Fibroblast of skin of abdomen (primary cell): ENCODE measurements at places on chromosomes 1 and 21.

DNA sequence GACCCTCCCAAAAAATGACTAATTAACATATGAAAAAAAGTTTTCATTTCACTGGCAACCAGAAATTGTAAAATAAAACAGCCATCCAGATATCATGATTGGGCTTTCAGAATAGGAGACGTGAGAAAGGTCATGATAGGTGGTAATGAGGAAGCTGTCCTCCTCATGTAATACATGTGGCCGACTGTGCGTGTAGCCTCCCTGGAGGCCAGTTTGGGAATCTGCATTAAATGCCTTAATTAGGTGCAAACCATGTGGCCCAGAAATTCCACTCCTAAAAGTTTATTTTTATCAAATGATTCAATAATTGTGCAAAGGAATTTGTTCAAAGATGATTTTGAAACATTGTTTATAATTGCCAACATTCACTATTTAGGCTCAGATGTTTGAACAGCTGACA, 127.6 kb upstream of the C1orf105 start:
- no peak for DNase-seq

- no peak for DNase-seq
These were observed 10.0 kb upstream of the LEFTY2 start for GRCh38 chr1:225950905-225951497.

GRCh38 chr1:181541947-181542346, 58.6 kb downstream of the CACNA1E start:
- DNase-seq = peak; percentile 3

DNA sequence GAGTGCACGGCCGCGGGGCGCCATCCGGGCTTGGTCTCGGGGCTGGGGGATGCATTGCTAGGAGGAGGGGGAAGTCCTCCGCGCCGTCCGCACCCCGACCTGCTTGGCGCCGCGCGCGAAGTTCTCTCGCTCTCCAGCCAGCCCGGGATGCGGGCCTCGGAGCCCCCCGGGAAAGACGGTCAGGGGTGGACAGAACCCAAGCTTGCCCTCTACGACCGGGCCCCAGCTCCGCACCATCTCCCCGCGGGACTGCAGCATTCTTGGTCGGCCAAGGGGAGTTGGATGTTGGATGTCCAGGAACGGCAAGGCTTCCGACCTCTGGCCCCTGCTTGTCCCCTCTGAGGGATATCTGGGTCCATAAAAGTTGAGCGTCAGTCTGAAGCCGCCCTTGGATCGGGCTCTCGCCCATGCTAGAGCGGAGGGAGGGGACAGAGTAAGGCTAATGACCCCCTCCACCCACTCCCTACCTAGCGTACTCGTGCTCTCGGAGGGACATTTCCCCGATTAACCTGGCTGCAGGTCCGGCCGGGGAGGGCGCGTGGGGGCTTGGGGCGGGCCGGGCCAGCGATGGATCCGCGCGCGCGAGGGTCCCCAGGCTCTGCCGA, 522 bp downstream of the DISP3 start:
- DNase-seq = no peak

DNA sequence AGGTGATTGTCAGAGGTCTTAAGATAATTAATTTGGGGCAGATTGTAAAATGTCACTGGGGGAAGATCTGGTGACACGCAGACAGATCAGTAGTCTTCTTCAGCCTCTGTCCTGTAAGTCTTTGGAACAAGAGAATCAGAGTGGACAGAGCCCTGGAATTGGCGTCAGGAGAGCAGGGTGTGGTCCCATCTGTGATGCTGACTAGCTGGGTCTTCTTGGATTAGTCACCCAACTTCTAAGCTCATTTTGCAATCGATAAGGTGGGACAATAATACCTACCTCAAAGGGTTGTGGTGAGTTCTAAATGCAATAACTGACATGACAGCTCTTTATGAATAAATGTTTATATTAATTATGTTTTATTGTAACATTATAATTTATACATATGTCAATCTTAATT, 4.8 kb downstream of the FASLG start:
- DNase-seq = no peak

- DNase-seq = no peak
These were observed 8.1 kb upstream of the TSPAN1 start for GRCh38 chr1:46166521-46167462.

GRCh38 chr1:206590025-206590758, 22.1 kb downstream of the EIF2D start:
- peak; percentile 54 for DNase-seq

DNA sequence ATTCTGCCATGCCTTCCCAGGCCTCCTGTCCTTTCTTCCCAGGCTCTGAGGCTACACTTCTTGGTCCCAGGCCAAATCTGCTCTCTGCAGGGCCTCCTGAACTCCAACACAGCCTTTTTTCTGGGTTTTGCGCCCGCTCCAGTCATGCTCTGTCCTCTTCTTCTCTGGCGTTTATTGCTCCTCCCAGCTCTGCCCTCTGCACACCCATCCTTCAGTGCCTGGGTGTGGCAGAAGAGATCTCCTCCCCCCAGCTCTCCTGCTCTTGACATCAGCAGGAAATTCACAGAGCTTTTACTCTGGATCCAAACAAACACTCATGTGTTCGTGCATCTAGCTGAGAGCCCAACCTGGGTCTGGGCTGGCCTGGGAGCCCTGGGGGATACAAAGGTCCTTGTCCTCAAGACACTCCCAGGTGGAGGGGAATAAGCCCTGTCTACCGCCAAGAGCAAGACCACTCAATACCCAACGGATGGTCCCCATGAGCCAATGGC, 22.9 kb upstream of the EPS8L3 start:
- DNase-seq = no peak

- no peak for DNase-seq
These were observed 20.5 kb upstream of the KCNE2 start for GRCh38 chr21:34343347-34343746.

DNA sequence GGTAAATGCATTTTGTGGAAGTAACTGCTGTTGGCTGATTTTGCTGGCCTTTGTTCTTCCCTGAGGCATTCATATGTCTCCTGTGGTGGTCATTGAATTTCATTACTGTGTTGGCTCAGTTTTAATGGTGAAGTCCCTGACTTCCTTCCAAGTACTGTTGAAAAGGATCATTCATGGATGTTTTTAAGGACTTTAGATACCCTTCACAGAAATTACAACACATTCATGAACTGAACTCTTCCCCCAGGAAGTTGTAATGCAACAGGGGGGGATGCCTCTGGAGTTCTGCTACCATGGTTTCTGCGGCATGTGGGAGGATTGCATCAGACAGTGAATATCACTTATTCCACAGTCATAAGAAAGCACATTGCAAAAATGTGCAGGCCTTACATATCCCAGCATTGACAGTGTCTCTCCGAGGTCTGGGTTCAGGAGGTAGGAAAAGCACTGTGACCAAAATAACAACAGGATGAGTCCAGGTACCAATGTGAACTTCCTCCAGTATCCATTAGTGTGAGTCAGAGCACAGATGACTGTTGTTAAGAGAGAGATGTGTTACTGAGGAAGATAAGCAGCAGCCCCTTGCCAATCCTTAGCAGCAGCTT, 2.1 kb upstream of the RAB3GAP2 start:
- peak; percentile 73 for DNase-seq

GRCh38 chr1:155970531-155971167, 7.7 kb downstream of the ARHGEF2 start:
- DNase-seq = peak; percentile 70

- no peak for DNase-seq
These were observed 15.2 kb downstream of the KIRREL1 start for GRCh38 chr1:158008630-158009029.

- DNase-seq = no peak
These were observed 258.5 kb downstream of the BRINP2 start for GRCh38 chr1:177429234-177429633.

- DNase-seq = peak; percentile 66
These were observed 83.9 kb upstream of the PLPPR4 start for GRCh38 chr1:99180343-99180808.

DNA sequence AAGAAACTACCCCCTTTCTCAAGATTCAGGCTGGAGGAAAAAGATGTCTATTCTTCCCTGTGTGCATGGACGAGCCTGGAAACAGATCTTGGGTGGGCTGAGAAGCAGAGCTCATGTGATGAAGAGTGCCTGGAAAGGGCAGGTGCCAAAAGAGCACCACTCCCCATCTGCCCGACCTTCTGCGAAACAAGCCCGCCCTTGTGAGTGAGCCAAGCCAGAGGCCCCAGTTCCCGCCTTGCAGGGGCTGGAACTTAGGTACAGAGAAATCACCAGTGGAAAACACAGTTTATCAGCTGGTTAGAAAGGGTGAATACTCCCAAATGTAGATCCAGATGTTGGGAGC, 26.7 kb upstream of the A3GALT2 start:
- DNase-seq = no peak

DNA sequence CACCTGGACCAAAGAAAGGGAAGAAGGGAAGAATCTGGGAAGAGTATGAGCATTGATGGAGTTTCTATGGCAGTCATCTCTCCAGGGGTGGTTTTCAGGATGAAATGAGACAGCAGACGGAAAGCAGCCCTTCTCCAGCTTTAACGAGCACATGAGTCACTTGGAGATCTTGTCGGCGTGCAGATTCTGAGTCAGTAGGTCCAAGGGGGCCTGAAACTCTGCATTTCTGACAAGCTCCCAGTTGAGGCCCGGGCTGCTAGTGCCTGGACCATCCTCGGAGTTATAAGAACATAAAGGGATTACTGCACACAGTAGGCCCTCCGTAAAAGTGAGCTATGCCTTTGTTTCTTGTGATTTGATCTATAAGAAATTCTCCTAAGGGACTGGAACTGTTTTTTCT, 17.6 kb downstream of the HSPG2 start:
- peak; percentile 75 for DNase-seq

DNA sequence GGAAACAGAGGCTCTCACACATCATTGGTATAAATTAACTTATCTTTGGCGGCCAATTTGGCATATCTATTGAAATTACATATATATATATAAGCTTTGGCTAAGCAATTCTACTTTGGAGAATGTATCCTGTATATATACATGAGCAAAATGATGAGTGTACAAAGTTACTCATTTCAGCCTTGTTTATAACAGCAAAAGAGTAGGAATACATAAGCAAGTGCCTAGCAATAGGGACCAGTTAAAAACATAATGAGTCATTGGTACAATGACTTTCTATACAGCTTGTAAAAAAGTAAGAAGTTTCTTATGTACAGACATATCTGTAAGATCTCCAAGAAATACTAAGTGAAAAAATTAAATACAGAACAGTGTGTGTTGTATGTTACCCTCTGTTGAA, 190.8 kb downstream of the LTN1 start:
- DNase-seq = no peak

GRCh38 chr1:7557301-7557891, 213.7 kb upstream of the VAMP3 start:
- DNase-seq = no peak

GRCh38 chr1:18233176-18233864, 125.7 kb downstream of the IGSF21 start:
- DNase-seq = no peak

- peak; percentile 46 for DNase-seq
These were observed 352 bp downstream of the KCNK1 start for GRCh38 chr1:233614173-233614742.

GRCh38 chr1:206513312-206514111, 6.2 kb downstream of the RASSF5 start:
- peak; percentile 91 for DNase-seq

DNA sequence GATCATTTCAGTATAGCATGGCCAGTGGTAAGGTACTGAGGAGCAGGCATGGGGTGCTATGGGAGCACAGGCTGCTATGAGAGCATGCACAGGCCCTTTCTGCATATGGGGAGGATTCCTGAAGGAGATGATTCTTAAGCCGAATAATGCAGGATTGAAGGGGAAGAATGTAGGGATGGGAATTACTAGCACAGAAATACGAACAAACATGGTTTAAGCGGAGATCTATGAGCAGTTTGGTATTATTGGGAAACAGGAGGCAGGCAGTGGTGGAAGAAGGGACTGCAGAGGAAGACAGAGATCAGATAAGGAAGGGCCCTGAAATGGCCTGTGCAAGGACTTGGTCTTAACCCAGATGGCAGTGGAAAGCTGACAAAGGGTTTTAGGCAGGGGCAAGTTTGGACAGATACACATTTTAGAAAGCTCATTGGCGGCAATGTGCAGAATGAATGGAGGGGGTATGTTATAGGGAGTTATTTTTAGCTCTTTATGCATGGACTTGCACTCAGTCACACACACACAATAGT, 1.7 kb downstream of the OSCP1 start:
- no peak for DNase-seq

DNA sequence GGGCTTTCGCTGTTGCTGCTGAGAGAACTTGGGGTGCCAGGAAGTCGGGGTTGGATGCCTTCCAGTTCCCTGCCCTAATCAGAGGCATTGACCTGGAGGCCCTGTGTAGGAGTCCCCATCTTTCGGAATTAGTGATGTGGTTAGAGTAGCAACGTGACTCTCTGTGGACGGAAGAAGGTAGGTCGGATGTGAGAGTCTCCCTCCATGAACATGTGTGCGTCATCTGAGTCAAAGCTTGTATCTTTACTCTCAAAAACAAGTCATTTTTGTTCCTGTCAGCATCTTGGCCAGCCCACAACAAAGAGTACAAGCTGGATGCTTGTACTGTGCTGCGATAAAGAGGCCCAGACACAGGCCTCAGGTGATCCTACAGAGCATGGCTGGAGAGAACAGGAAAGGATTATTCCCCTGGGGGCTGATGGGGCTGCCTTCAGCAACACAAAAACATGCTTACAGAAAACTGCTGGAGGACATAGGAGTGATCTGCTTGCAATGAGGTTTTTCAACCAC, 31.0 kb upstream of the IL10 start:
- DNase-seq = no peak

GRCh38 chr1:56525489-56526041, 53.8 kb downstream of the PLPP3 start:
- DNase-seq = peak; percentile 48

GRCh38 chr1:155017946-155018316, 15.3 kb downstream of the ZBTB7B start:
- DNase-seq = no peak

DNA sequence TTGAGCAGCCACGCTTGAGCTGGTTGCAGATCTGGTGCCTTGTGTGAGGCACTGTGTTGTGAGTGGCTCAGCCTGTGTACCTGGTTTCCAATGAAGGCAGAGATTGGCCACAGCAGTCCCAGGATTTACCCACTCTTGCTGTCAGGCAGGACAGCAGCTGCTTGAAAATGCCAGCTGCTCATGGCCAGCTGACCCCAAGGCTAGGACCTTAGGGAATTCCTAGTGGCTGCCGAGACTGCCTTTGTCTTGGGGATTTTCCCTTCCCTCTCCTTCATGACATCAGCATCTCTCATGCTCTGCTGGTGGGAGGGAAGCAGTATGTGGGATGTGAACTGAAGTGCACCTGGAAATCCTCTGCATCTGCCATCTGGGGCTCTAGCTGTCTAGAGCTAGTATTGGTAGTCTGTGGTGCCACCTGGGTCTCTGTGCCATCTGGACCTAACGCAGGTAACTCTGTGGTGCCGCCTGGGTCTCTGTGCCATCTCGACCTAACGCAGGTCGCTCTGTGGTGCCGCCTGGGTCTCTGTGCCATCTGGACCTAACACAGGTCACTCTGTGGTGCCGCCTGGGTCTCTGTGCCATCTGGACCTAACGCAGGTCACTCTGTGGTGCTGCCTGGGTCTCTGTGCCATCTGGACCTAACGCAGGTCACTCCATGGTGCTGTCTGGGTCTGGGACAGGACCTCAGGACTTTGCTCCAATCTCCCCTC, 3.8 kb upstream of the LRRC47 start:
- no peak for DNase-seq

GRCh38 chr1:54456361-54456760, 50.2 kb upstream of the SSBP3 start:
- peak; percentile 49 for DNase-seq
